ENCODE measurements at places on chromosomes 1 and 21.

DNA sequence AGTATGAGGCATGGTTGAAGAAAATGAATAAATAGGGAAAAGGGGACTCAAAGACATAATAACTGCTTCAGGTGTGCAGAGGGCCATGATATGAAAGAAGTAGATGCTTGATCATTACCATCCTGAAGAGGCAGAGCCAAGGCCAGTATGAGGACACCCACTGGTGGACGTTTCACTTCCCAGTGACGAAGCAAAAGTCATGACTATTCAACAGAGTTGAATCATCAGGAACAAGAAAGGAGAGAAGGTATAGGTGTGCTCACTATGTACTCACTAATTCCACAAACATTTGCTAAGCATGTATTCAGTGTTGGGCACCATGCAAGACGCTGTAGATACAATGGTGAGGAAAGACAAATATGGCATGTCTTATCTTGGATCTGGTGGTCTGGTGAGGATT is 319.2 kb upstream of the RUNX1 start:
- no peak for DNase-seq

- no peak for DNase-seq
Measured at GRCh38 chr1:237712082-237712481, 178.6 kb downstream of the ZP4 start.

DNA sequence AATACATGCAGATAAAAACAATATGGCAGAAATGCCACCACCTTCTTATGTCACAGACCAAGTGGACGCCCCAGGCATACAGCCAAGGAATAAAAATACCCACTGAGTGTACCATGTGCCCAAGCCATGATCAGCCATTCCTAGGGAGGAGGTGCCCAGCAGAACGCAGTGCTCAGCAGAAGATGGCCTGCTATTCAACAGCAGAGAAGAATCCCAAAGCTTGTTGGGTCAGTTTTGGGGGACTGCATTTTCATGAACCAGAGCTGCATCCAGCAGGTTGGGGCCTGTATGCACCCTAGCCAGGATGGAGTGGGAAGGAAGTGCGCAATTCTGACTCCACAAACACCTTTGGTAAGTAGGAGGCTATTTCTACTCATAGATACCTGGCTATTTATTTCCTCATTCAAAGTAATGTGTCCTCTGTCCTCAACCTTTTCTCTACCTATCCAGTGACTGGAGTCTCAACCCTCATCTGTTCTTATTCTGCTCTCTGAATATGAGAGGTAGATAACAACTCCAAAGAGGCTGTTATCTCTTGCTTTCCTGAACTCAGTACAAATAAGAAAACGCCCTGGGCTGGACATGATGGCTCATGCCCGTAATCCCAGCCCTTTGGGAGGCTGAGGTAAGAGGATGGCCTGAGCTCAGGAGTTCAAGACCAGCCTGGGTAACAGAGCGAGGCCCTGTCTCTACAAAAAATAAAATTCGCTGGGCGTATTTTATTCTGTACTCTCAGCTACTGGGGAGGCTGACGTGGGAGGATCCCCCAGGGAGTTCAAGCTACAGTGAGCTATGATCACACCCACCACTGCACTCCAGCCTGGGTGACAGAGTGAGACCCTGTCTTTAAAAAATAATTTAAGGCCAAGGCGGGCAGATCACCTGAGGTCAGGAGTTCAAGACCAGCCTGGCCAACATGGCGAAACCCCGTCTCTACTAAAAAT is 2.5 kb upstream of the PLEKHM2 start:
- no peak for DNase-seq

GRCh38 chr21:36320421-36321324 is 676 bp downstream of the MORC3 start:
- DNase-seq: peak; percentile 36

DNA sequence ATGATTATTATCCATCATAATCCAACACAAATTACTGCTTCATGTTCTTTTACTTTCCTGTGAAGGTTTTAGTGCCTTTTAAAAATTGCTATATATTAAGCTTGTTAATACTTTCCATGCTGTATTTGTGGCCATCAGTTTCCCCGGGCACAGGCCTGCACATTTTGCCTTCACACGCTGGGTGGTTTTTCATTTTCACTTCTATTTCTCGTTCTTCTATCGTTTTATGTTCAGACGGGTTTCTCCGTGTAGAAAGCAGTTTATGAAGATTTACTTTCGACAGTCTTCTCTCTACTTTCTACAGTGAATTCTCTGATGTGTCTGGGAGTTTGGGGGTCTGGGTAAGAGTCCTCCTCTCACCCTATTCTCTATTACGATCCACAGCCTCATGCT is 9.5 kb downstream of the RUNX3 start:
- DNase-seq: no peak

DNA sequence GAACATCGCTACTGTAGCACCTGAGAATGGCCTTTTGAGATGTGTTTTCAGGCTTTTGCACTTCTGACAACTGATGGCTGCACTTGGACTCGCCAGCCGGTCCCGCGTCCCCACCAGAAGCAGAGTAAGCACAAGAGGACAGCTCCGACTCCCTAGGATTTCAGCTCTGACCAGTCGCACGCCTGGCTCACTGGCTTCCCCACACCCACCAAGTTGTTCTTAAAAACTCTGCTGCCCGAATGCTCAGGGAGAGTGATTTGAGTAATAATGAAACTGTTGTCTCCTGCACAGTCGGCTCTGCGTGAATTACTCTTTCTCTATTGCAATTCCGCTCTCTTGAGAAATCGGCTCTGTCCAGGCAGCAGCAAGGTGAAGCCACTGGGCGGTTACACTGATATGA is 40.2 kb upstream of the NLRP3 start:
- no peak for DNase-seq

GRCh38 chr1:207140536-207140935 is 36.5 kb downstream of the C4BPA start:
- DNase-seq: no peak

GRCh38 chr1:221431068-221431651 is 310.7 kb downstream of the DUSP10 start:
- DNase-seq: no peak

All from T47D (cell line).